ENCODE measurements at places on chromosomes 7 and 10.

- DNase-seq, result no peak
Measured at GRCh38 chr10:3978174-3978573, 193.2 kb upstream of the KLF6 start.

- no peak for DNase-seq
Measured at GRCh38 chr7:150850273-150850672, 2.0 kb upstream of the AOC1 start.

GRCh38 chr7:155223503-155223902 is 74.2 kb upstream of the INSIG1 start:
- no peak for DNase-seq

- DNase-seq, result no peak
Measured at GRCh38 chr7:78734626-78735025, 718.8 kb downstream of the MAGI2 start.

DNA sequence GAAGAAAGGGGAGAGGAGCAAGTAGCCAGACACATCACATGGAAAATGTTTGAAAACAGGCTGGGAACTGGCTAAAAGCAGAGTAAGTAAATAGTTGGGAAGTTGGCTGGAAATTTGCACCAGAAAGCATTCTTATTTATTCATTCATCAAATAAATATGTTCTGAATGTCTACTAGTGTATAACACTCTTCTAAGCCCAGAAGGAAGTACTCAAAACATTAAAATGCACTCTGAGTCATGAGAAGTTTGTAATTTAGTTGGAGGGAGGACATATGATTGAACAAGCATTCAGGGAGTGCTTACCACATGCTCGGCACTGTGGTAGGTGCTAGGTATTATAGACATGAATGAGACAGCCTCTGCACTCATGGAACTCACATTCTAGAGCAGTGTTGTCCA is 37.0 kb upstream of the CNNM1 start:
- DNase-seq, result no peak

- DNase-seq, result no peak
Measured at GRCh38 chr7:318476-318875, 28.5 kb downstream of the FOXL3 start.

DNA sequence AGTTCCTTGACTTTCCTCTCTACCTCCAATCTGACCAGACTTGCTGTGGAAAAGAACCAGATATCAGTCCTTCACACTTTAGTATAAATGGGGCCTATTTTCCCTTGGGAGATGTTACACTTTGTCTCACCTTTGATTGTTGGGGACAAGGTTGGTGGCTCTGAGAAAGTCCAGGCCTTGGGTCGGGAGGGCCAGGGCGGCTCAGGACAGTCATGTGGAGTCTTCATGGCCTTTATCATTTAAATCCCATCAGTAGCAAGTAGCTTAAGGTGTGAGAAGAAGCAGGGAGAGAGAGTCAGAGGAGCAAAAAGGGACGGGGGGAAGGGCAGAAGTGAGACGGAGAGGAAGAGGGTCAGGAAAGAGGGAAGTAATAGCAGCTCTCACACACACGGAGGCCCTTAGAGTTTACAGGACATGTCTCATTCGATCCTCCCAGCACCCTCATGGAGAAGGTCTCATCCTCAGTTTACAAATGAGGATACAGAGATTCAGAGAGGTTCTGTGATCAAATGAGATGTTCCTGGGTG is 40.5 kb downstream of the TBATA start:
- DNase-seq, result no peak

Data from GM06990 (cell line).